B cell (primary cell): ENCODE measurements at places on chromosomes 2 and 18. TPM values are rescaled to one million over a fixed set of nuclear protein-coding genes. Genes with fewer than 3 reads are reported as not detected.

MAP3K2 gene
- total RNA-seq = 112 and 118 TPM in 2 replicates

ALPG gene
- total RNA-seq = not detected in 2 replicates

HIBCH gene
- 30.2 and 36.9 TPM in 2 replicates for total RNA-seq

GALNT14 gene
- 4.9 and 6.2 TPM in 2 replicates for total RNA-seq

TEX44 gene
- total RNA-seq = not detected in 2 replicates

LONRF2 gene
- 0.29 and 0.32 TPM in 2 replicates for total RNA-seq

NPPC gene
- total RNA-seq = 0.70 and 0.71 TPM in 2 replicates

MREG gene
- 5.7 and 6.3 TPM in 2 replicates for total RNA-seq

ASB18 gene
- not detected in 2 replicates for total RNA-seq
